ENCODE measurements at places on chromosomes 2 and 18. TPM values are rescaled to one million over a fixed set of nuclear protein-coding genes. Genes with fewer than 3 reads are reported as not detected.

The DSC1 gene
- not detected for total RNA-seq

The POTEJ gene
- not detected for total RNA-seq

The ICOS gene
- total RNA-seq = not detected

The CKAP2L gene
- total RNA-seq = 20.7 TPM

The FAM237A gene
- not detected for total RNA-seq

The KCNS3 gene
- 20.5 TPM for total RNA-seq

GRCh38 chr18:70523035-70523791, 234.4 kb downstream of the SOCS6 start:
- no peak for DNase-seq

GRCh38 chr2:12965540-12966269, 249.0 kb downstream of the TRIB2 start:
- no peak for DNase-seq

DNA sequence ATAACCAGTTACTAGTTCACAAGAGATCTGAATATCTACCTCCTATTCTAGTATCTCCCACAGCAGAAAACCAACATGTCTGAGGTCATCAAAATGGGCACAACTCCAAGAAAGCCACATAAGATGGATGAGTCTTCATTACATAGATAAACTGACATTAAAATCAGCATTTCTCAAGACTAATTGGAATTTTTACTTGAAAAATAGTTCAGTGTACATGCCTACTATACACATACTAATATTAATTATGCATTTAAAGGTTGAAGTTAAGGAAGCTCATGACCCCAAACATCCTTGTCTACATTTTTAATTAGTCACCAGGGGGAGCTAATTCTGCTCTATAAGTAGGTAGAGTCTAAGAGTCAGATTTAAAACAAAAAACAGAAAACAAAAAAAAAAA, 41.9 kb downstream of the ZNF521 start:
- DNase-seq = no peak

DNA sequence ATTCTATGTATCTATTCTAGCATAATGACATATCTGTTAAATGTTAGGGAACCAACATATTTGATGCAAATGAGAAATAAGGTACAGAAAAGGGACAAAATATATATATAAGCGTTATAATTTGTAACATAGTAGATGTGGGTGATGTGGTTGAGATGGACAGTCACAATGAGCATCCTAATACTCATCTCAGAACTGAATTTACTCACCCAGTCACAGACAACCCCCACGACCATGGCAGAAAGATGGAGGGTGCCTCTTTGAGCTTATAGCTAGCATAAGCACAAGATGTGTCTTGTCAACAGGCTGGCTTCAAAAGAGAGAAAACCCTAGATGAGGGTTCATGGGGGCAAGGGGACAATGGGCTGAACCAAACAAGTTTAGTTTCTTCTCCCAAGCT, 9.1 kb upstream of the DSG3 start:
- no peak for DNase-seq

GRCh38 chr2:154686162-154686561, 12.3 kb upstream of the KCNJ3 start:
- no peak for DNase-seq

DNA sequence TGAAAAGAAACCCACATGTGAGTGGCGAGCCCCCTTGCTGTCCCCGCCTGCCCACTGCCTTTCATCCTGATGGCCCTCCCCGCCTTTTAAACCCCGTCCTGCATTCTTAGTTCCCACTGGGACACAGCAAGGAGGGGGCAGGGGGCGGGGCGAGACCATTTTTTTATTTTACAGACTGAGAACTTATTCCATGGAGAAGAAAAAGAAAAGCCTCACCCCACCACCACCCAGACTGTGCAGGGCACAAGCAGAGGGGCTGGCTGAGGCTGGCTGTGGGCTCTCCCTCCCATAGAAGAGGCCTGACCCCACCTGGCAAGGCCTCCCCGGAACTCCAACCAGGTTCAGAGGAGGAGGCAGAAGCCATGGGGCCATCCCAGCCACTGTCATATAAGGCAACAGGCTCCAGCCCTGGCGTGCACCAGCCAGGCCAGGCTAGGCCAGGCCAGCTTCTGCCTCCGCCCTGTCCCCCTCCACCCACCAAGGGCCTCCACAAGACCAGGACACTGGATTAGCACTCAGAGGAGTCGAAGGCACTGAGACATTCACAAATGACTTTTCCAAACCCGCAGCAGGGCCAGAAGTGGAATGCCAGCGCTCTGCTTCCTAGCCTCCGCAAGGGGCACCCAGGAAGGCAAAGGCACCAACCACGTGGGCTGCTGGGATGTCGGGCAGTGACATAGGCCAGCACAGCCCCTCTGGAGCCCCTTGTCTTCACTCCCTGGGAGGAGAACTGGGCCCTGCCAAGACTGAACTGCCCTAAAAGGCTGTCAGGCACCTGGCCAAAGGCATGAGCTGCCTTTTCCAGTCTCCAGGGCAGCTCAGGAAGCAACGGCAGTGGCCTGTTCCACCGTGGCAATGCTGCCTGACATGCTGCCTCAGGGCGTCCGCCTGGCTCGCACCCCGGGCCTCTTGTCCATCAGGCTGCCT, 37.5 kb upstream of the SEMA4C start:
- DNase-seq = no peak

- no peak for DNase-seq
Measured at GRCh38 chr2:162212366-162212765, 30.9 kb downstream of the FAP start.

DNA sequence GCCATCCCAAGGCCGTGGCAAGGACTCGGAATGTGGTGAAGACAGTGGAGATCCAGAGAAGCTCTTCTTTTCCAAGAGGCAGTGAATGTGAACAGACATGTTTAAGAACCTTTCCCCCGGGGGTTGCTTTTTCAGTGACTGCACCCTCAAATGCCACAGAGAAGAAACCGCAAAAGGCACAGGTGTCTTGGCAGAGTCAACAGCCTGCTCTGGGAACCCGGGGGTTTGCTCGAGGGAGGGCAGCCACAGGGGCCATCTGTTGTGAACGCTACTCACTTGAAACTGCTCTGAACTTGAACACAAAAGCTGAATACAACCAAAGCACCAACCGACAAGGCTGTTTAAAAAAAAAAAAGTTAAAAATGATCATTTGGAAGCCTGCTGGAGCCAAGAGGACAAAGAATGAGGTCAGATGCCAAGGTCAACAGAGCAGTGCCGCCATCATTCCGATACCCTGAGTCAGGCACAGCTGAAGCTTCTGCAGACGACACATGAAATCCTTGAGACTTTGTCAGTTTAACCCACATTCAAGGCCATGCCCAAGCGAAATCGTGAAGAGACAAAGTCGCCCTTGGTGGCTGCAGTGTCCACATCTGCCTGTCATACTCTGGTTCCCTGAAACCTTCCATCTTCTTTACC, 47.4 kb downstream of the PSMG2 start:
- no peak for DNase-seq

GRCh38 chr2:134244086-134244485, 9.8 kb upstream of the MGAT5 start:
- DNase-seq = no peak
